ENCODE measurements at places on chromosomes 2 and 18. TPM values are rescaled to one million over a fixed set of nuclear protein-coding genes. Genes with fewer than 3 reads are reported as not detected.
A peak's percentile ranks its signal among the peaks of the same experiment; 100 is the strongest.

The EIPR1 gene
- 77.2 TPM for total RNA-seq

The RAD51AP2 gene
- not detected for total RNA-seq

The XIRP2 gene
- not detected for total RNA-seq

The DIPK1C gene
- total RNA-seq, result not detected

The COL4A3 gene
- 3.9 TPM for total RNA-seq

The PROM2 gene
- total RNA-seq, result 0.43 TPM

The CACNB4 gene
- total RNA-seq, result 0.10 TPM

The ADCYAP1 gene
- not detected for total RNA-seq

The KCNIP3 gene
- 1.0 TPM for total RNA-seq

The DCDC2C gene
- total RNA-seq, result not detected

The GREB1 gene
- total RNA-seq, result 0.91 TPM

The TDRD15 gene
- not detected for total RNA-seq

The PARD6G gene
- total RNA-seq, result 1.3 TPM

The DHRS9 gene
- total RNA-seq, result 0.88 TPM

The GLI2 gene
- 0.72 TPM for total RNA-seq

- no peak for DNase-seq
Observed at GRCh38 chr2:15677141-15677843, 85.6 kb downstream of the DDX1 start.

DNA sequence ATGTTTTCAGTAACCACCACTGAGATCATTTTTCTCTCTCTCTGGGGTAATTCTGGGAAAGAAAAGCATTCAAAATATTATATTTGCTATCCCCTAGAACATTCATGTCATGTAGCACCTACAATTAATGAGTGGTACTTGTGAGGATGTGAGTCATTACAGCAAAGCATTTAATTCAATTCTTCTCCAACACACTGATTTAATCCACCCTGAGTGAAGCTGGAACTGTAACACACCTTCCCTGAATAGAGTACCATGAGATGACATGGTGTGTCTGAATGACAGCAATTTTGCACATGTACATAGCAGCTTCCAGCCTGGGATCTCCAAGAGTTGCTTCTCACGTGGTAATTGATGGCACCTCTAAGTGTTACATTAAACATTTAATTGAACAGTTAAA lies 207.1 kb upstream of the SLC14A2 start:
- DNase-seq, result no peak

- no peak for DNase-seq
Observed at GRCh38 chr2:55025082-55025481, 25.2 kb downstream of the RTN4 start.

DNA sequence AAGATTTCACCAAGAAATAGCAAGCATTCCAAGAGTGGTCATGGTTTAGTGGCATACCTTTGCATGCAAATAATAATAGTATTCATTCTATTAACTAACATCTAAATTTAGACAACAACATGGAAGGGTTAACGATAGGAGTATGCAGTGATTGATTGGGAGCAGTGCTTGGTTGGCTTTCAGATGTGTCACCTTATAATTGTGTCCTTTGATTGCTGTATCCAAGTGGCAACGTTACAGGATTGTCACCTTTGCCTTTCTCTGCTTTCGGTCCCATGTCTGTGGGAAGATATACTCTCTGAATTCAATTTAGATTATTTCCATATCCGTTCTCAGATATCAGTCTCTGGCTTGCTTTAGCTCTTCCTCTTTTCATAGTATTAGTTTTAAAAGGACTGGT lies 152.8 kb upstream of the MAP3K20 start:
- DNase-seq, result no peak

DNA sequence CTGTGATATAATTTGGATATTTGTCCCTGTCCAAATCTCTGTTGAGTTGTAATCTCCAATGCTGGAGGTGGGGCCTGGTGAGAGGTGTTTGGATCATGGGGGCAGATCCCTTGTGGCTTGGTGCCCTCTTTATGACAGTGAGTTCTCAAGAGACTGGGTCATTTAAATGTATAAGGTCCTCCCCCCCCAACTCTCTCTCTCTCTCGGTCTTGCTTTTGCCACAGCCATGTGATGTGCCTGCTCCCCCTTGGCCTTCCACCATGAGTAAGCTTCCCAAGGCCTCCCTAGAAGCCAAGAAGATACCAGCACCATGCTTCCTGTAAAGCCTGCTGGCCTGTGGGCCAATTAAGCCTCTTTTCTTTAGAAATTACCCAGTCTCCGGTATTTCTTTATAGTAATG lies 58.6 kb downstream of the FN1 start:
- no peak for DNase-seq

DNA sequence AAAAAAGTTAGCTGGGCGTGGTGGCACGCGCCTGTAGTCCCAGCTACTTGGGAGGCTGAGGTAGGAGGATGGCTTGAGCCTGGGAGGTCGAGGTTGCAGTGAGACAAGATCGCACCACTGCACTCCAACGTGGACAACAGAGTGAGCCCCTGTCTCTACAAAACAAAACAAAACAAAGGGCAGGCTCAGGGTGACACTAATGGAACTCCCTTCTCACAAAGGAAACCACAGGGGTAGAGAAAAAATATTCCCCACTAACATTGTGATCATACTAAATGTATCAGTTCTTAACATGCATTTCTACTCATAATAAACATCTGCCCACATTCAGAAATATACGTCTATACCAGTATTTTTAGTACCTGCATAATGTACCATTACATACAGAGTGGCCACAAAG lies 21.1 kb downstream of the STAM2 start:
- DNase-seq, result no peak

DNA sequence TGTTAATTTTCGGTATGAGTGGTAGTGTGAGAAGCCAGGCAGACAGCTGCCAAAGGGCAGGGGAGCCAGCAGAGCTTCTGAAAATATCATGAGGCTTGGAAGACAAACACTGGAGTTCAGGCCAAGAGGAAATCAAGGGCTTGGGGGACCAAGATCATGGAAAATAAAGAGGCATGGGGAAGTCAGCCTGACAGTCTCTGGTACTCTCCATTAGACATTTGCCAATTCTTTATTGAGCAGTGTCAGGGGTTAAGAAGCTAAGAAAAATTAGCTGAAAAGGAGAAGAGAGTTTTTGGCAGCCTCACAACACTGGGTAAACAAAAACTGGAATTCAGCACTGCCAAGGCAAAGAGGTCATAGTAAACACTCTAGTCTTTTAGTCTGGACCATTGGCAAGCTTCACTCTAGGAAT lies 612.7 kb downstream of the EPHA4 start:
- no peak for DNase-seq

- no peak for DNase-seq
Observed at GRCh38 chr2:140440815-140441214, 1660.6 kb upstream of the NXPH2 start.

DNA sequence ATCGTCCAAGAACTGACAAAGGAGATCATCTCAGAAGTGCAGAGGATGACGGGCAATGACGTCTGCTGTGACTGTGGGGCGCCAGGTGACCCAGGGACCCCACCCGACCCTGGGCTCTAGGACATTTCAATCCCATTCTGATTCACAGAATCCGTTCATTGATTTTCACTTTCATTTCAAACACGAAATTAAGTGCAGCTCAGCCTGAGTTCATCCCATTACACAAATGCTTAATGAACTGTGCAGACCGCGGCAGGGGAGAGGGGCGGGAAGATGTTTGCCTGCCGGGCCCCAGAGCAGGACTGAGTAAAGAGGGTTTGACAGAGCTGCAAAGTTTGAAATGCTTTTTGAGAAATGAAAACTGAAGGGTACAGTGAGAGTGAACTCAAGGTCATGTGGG lies 67.1 kb downstream of the ITGB1BP1 start:
- DNase-seq, result no peak

GRCh38 chr2:150126143-150126740 lies 361.2 kb downstream of the RND3 start:
- peak; percentile 73 for DNase-seq

DNA sequence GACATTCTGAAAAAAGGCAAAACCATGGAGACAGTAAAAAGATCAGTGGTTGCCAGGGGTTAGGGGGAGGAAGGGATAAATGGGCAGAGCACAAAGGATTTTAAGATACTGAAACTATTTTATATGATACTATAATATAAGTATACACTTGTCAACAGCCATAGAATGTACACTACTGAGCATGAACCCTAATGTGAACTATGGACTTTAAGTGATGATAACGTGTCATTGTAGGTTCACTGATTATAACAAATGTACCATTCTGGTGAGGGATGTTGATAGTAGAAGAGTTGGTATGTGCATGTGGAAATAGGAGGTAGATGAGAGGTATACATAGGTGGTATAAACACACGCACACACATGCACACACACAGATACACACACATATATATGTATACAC lies 241.6 kb downstream of the NOL4 start:
- DNase-seq, result no peak

DNA sequence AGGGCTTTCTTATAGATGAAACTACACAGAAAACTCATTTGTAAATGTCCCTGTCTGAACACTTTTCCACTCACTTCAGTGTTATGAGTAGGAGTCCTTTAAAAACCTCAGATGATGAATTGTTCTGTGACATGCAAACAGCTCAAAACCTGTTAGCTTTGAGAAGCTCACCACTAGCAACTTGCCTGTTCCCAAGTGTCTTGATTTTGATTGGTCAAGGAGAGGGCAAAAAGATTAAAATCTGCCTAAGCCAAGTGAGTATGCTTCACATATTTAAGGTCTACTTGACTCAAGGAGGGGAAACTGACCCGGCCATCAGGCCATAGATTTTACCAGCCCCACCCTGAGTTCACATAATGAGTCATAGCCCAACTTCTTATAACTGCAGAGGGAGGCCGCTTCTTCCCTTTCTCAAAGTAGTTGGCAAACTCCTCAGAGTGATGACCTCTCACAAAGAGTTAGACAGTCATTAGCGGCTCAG lies 45.2 kb upstream of the MEIS1 start:
- no peak for DNase-seq

DNA sequence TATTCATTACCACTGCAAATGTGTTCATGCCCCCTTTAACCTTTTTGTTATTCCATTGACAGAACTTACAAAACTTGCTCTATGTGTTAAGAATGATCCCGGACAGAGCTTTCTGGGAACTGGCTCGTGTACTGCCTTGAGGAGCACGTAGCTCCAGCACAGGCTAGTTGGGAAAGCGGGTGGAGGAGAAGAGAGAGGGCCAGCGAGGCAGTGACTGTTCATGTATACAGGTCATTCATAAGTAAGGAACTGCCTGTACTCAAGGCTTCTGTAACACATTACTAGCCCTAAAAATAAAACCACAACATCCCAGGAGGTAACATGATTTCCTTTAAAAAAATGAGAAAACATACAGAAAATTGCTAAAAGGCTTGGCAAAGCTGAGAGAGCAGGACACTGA lies 109.0 kb downstream of the STK39 start:
- DNase-seq, result no peak

GRCh38 chr2:12031866-12032265 lies 285.4 kb downstream of the LPIN1 start:
- no peak for DNase-seq

- peak; percentile 60 for DNase-seq
Observed at GRCh38 chr2:104406261-104406726, 447.6 kb upstream of the POU3F3 start.

- peak; percentile 2 for DNase-seq
Observed at GRCh38 chr2:168457190-168457895, 1.3 kb downstream of the CERS6 start.

DNA sequence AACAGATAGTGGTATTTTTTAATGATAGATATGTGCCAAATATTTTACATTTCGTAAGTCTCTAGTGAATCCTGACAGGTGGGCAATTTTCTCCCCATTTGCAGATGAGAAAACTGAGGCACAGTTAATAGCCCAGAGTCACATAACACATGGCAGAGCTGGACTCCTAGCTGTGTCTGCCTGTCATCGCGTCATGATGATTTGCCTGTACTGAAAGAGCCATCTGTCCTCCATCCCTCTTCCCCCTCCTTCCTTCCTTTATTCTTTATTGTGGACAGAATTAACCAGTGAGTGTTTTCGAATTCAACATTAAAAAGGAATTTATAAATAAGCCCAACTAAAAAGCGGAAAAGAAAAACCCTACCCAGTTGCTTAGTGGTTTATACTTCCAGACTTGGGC lies 3.2 kb downstream of the DNAJB2 start:
- DNase-seq, result no peak

DNA sequence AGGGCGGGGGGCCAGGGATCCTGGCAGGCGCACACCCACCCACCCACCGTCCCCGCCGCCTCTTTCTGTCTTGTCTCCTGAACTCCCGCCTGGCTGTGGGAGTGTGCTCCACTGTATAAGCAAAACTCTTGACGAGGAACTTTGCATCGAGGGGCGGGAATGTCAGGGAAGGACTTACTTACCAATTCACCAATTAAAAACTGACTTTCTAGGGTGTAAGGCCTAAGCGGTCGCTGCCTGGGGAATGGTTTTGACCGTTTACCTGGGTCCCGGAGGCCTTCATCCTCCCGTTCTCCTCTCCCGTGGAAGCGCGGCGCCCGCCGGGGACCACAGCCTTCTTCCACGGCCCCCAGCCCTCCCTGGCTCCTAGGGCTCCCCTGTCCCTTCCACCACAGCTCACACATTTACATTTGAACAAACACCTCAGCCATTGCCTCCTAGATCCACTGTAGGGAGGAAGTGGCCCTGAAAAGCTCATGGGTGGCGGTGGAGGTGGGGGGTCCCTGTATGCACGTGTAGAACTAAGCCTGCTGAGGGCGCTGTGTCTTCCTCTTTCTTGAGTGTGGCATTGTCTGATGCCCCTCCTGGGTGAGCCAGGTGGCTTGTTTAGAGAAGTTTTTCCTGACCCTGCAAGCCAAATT lies 8.9 kb downstream of the ASIC4 start:
- no peak for DNase-seq

GRCh38 chr2:147398996-147399395 lies 445.8 kb upstream of the ACVR2A start:
- DNase-seq, result no peak

- DNase-seq, result peak; percentile 87
Observed at GRCh38 chr2:150526827-150527226, 39.4 kb upstream of the RND3 start.

GRCh38 chr2:171410101-171410500 lies 23.7 kb downstream of the METTL8 start:
- DNase-seq, result no peak

- no peak for DNase-seq
Observed at GRCh38 chr2:200796561-200796960, 15.1 kb upstream of the BZW1 start.

DNA sequence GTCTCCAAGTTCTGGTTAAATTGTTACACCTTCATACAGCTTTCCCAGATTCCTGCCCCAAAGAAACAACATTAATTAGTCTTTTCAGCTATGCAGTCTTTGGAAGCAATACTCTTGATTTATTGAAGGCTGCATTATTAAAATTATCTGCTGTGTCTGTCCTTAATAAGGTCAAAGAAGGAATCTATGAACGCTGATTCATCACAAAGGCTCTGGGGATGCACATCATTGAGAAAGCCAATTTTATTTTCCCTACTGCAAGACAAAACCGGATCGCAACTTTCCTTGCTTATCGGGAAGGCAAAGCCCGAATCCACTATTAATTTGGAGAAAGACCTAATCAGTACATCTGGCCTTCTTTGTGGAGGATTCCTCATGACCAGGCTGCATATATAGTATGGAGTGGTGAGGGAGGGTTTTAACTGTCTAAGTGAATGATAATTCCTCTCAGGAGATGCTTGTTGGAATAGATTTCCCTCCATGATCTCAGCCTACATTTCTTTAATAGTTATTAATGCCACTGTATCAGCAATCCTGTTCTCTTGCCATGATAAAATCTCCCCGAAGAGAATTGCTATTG lies 224.6 kb downstream of the PIK3C3 start:
- DNase-seq, result no peak

GRCh38 chr2:162545254-162545653 lies 201.3 kb downstream of the GCA start:
- DNase-seq, result no peak

Measured in Caki2 (cell line).